Mesenteric fat pad (tissue), 1 donor: ENCODE measurements at places on chromosomes 2 and 18. TPM values are rescaled to one million over a fixed set of nuclear protein-coding genes. Genes with fewer than 3 reads are reported as not detected.

Gene DCC
- 0.42 TPM for total RNA-seq

Gene CD207
- total RNA-seq: 0.29 TPM

GRCh38 chr2:59206361-59206760 is 965.2 kb upstream of the FANCL start:
- DNase-seq: no peak

- no peak for DNase-seq
Measured at GRCh38 chr2:29159125-29159524, 43.9 kb downstream of the CLIP4 start.

DNA sequence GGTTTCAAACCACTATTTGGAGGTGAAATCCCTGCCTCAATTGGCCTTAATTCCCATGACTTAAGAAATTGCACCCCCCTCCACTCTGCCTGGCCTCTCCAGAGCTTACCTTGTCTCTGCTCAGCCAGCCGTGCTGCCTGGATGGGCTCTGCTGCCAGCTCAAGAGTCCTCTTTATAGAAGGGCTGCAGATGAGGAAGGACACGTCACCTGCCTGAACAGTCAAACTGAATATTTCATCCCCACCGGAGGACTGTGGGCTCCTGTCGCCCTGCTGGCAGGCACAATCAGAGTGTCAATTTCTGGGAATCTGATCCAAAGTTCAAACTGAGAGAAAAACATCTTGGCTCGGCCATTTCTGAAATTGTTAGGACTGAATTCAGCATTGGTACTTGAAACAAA is at the start of gene OTOS:
OTOS (minus strand) TSS at position 148 of the 400 bp plus-strand sequence. CDS start 332 bp downstream, outside the sequence.
- no peak for DNase-seq

- DNase-seq: no peak
Measured at GRCh38 chr2:113233593-113234550, 44.8 kb downstream of the PAX8 start.

DNA sequence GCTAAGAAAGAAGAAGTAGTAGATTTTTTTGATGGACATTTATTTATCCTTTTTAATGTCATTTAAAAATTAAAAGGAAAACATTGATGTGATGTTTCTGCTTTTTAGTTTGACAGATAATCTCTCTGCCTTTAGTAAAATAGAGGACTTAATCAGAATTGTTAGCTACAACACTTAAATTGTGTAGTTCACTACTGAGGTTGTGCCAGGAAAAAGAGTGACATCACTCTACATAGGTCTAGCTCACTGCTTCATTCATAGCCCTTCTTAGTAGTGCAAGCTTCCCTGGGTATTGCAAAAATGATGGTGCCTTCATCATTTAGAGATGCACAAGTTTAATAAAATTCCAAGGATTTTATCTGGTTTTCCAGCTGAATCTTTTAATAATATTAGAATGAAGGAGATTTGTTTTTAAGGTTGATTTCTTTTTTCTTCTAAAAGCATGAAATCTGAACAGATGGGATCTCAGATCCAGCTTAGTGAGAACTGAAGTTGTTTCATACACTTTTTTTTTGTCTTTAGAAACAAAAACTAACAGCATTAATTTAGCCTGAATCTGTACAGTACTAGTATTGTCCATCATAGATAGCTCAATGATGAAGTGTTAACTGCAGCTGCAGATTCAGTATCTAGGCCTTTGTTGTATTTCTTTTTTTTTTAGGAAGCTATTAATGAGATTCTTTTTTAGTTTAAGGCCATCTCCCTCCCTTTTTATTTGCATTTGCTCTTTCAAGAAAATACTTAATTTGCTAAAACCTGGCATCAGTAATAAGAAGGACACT is 20.6 kb upstream of the TMEFF2 start:
- no peak for DNase-seq
